RKO (cell line): ENCODE measurements at places on chromosomes 6 and 20.

- DNase-seq, result no peak
Observed at GRCh38 chr20:19440660-19441527, 228.5 kb downstream of the SLC24A3 start.

GRCh38 chr20:1072258-1072657, 46.1 kb upstream of the PSMF1 start:
- DNase-seq, result no peak

DNA sequence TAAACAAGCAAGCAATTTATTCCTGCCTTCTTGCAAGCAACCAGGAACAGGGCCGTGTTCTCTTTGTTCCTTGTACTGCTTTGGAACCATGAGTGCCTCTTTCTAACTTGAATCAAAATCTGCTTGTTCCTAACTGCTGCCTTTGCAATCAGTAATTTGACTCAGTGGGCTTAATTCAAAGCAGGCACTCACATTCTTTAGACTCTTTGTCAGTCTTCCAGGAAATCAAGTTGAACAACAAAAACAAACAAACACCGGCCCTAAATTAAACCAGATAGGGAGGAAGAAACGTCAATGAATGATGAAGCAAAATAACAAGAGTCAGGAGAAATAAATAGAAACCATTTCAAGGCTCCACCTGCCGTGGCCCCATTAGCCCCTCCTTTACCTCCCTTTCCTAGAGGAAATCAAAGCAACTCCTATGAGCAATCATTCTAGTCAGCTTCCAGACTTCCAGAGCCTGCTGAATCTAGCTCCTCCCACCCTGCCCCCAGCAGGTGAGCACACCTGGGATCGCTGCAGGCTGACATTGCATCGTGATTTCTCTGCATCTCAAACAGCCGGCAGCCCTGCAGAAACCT, 582.2 kb upstream of the FLRT3 start:
- no peak for DNase-seq

DNA sequence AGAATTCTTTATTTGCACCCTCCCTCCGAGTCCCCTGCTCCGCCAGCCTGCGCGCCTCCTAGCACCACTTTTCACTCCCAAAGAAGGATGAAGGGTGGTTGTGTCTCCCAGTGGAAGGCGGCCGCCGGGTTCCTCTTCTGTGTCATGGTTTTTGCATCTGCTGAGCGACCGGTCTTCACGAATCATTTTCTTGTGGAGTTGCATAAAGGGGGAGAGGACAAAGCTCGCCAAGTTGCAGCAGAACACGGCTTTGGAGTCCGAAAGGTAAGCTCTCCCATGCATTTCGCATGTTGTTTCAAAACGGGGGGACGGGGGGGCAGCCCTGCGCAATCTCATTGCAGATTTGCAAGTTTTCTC, 357 bp downstream of the PCSK2 start:
- no peak for DNase-seq

DNA sequence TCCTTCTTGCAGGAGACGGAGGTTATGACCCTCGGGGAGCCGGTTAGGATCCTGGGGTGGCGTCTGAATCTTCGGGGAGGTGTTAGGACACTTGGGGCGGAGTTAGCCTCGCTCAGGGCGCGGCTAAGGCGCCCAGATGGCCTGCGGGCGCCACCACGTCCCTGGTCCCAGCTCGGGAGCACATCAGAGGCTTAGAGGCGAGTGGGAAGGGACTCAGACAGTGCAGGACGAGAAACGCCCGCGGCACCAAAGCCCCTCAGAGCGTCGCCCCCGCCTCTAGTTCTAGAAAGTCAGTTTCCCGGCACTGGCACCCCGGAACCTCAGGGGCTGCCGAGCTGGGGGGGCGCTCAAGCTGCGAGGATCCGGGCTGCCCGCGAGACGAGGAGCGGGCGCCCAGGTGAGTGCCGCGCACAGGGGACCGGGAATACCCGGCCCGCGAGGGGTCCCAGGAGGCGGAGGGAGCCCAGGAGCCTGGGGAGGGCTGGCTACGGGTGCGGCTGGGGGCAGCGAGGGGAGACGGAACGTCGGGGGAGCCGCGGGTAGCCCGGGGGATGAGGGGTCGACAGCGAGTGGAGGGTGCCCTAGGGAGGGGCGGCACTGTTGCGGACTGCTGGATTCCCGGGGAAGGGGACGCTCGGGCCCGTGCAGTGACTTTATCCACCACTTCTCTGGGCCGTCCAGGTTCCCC, at the start of gene HCK:
Gene HCK, plus strand, starts transcription at position 153 of the 688 bp plus-strand sequence.
- no peak for DNase-seq
